COR-L47 (cell line): ENCODE measurements at places on chromosomes 3 and 15.

- no peak for DNase-seq
Measured at GRCh38 chr3:177141899-177142646, 55.2 kb downstream of the TBL1XR1 start.

GRCh38 chr15:75920079-75920478, 16.4 kb downstream of the FBXO22 start:
- DNase-seq, result no peak

DNA sequence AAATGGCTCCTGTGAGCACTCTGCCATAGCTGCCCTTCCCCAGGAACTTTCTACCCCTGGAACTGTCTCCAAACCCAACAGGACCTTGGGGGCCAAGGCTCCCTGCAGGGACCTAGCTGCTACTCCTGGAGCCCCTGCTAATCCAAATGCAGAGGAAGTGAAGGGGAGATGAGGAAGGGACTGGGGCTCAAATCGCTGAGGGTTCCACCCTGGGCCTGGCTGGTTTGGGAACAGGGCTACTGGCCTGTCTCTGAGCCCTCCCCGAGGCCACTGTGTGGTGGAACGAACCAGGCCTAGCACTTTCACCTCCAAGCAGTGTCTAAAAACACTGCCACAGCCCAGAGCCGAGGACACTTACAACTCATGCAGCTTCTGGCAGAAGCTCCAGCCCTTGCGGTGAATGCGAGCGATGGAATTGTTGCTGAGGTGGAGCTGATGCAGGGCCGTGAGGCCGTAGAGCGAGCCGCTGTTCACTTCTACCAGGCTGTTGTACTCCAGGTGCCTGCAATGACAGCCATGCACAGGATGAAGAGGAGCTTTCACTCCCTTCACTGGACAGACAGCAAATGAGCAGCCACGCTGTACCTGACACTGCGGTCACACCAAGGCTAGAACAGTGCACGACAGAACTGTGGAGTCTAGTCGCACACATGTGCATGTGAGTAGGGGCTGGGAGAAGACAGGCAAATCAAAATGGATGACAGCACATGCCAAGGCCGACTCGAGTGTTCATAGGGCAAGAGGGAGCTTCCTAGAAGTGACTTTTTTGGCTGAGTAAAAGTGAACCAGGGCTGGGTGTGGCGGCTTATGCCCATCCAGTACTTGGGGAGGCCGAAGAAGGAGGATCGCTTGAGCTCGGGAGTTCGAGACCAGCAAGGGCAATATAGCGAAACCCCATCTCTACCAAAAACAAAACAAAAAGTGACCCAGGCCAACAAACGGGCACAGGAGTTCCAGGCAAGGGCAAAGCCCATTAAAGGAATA, 90.8 kb downstream of the LRIG1 start:
- DNase-seq, result no peak

- no peak for DNase-seq
Measured at GRCh38 chr15:51332206-51333147, 5.9 kb downstream of the CYP19A1 start.

GRCh38 chr3:156218353-156218744, 98.0 kb downstream of the KCNAB1 start:
- DNase-seq, result no peak

DNA sequence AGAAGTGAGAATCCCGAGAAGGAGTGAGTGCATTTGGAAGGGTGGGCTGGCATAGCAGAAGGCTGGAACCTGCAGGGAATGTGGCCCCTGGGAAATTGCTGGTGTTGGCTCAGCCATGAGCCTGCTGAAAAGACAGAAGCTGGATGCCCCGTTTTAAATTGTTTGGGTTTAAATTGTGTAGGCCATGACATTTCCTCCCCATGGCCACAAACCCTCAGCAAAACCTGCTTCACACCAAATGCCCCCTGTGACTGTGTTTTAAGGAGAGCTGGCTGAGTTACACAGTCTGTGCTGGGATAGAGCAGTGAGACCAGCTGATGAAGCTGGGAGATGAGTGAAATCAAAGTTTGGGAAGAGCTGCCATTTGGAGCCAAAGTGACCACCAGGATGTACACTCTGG, 216.3 kb upstream of the RGMA start:
- DNase-seq, result no peak

GRCh38 chr3:115859002-115859807, 235.9 kb downstream of the GAP43 start:
- no peak for DNase-seq

DNA sequence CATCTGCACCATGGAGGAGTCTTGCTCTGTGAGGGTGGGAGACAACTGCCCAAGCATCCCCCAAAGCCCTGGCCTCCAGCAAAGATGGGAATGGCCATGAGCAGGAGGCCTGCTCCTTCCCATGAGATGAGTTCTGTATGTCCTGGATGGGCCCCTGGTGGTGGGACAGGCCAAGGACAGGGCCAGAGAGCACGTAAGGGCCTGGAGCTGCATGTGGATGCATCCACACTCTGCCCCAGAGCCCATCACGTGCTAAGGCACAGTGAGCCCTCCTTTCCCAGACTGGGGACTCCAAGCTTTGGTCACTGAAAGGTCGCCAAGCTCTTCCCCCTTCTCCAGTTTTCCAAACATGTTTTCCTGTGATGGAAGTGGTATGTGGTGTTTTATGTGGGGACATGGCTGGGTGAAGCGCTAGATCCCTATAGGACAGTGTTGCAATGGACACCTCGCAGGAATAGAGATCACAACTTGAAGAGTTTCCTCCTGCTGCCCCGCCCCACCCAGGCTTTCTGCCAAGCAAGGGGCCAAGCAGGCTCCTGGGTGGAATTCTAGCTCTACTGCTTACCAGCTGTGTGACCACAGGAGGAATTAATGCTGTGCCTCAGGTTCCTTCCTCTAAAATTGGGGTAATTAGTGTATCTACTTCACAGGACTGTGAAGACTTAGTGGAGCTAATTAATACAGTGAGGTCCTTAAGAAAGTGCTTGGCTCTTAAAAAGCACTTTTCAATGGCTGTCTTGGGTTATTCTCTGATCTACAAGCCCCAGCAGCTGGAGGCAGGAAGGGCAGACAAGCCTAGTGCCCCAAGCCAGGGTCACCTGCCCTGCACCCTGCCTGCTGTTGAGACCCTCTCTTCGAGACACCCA, 106.4 kb upstream of the RPL32 start:
- no peak for DNase-seq

DNA sequence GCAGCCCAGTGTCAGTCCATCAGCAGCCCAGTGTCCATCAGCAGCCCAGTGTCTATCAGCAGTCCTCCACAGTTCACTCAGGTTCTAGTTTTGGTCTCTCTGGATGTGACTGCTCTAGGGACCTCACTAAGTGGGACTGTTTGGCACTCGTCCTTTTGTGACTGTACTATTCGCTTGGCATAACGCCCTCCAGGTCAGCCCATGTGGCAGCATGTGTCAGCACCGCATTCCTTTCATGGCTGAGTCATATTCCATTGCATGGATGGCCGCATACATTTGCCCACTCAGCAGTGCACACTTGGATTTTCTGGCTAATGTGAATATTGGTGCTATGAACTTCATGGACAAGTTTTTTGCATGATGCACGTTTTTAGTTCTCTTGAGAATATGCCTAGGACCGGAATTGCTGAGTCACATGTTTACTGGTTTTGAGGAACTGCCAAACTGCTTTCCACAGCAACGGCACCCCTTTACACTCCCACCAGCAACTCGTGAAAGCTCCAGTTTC, 16.4 kb downstream of the CHST13 start:
- DNase-seq, result no peak
